ENCODE measurements at places on chromosomes 6 and 20.

GRCh38 chr6:148959008-148959407, 212.2 kb downstream of the UST start:
- peak; percentile 20 for DNase-seq

DNA sequence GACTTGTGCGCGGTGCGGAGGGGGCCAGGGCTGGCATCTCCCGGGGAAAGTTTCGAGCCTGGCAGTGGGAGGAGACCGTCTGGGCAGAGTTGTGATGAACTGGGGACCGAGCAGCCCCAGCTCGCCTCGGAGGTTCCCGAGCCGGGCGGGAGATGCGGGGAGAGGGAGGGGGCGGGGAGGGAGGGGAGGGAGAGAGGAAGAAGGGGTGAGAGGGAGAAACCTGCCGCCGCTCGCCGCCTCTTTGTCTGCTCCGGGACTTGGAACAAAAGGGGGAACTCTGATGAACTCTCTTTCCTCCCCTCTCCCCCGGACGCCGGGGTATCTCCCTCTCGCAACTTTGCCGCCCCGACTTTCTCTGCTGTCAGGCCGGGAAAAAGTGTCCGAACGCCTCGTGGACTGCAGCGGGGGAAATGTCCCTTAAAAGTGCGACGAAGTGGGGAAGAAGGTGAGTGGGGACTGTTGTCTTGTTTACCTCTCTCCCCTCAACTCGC, 72.7 kb downstream of the SOX4 start:
- no peak for DNase-seq

- peak; percentile 68 for DNase-seq
Measured at GRCh38 chr20:46013829-46014516, 5.3 kb downstream of the MMP9 start.

DNA sequence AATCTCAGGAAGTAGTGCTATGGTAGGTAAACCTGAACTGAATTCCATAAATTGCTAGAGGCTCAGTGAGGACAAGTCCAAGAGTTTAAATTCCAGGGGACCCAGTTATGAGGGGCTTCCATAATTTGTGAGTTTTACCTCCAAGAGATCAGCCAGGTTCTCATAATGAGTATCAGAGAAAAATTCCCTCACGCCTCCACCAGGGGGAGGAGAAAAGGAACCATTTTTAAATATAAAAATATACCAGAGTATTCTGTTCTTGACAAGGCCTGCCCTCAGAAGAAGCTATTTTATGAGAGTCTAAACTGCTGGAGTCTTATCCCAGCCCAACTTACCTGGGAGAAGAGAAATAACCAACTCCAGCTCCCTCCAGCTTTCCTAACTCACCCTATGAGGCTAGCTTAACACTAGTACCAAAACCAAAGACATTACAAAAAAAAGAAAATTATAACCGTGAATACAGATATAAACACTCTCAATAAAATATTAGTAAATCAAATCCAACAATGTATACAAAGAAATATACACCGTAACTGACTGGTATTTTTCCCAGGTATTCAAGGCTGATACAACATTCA, 158.7 kb downstream of the TFAP2A start:
- DNase-seq, result no peak

GRCh38 chr6:52216932-52217575, 27.2 kb downstream of the IL17F start:
- DNase-seq, result no peak

DNA sequence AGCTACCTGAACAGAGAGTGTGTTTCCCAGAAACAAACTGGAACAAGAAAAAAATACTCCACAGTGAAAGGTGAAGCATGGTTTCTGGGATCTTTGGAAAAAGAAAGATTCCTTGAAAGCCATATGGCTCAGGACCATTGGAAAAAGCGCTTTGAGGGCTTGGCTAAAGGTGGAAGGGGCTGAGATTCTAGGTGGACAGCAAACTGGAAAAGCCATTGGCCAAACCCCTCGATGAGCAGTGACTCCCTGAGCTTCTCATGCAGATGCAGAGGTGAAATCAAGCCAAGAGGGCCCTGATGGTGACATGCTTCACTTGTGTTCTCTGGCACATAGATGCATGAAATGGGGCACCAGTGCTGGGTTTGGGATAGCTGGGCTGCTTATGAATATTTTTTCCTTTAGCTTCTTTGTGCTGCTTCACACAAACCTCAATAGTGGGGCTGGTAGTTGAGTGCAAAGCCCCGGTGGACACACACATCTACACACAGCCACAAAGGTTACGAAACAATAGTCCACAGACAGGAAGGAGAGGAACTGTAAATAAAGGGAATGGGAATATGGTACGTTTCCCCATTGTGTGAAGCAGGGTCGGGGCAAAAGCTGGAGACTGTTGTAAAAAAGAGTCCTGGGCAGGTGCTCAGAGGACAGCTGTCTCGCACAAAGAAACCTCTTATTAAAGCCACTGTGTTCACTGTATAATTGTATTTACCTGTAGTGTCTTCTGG, 117.8 kb downstream of the FOXA2 start:
- no peak for DNase-seq

- no peak for DNase-seq
Measured at GRCh38 chr20:62742550-62742949, 33.9 kb downstream of the NTSR1 start.

- peak; percentile 75 for DNase-seq
Measured at GRCh38 chr6:124943658-124944057, 18.6 kb upstream of the RNF217 start.

- no peak for DNase-seq
Measured at GRCh38 chr6:166317261-166318212, 9.3 kb upstream of the PRR18 start.

DNA sequence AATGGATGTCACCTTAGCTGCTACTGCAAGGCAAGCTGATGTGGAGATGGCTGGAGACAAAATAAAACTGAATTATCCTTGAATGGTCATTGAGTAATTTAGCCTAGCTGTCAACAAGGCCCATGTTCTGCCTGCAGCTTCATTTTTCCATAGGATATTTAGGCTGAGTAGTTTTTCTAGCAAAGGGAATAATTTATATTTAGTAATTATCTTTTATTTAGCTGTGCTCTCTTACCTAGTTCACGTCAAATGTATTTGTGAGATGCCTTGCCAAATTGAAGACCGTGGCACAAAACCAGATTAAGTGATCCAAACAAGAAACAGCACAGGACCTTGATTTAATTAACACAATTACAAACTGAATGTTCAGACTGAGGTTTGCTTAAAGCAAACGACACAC, 77.4 kb upstream of the CEP162 start:
- DNase-seq, result no peak

- peak; percentile 62 for DNase-seq
Measured at GRCh38 chr6:95572098-95572497, 5.2 kb upstream of the MANEA start.

DNA sequence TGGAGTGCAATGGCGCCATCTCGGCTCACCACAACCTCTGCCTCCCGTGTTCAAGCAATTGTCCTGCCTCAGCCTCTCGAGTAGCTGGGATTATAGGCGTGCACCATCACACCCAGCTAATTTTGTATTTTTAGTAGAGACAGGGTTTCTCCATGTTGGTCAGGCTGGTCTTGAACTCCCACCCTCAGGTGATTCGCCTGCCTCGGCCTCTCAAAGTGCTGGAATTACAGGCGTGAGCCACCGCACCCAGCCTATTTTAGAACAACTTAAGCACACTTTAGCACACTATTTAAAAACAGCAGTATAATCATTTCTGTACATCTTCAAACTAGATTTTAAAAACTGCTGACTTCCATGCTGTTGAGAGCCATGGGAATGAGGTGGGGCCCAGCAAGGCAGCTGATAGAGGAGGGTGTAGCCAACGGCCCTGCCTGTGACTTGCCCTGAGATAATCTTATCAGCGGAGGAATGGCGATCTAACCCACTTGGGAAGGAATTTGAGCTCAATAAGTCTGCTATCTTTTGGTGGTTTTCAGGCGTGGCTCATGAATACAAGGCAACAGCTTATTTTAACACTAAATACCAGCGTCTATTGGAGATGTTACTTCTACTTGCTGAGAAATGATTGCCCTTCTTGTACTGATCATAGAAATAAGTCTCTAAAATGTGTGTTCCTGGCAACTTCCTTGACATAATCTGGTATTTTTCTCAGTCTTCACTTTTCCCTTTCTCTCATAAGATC, 12.1 kb downstream of the ZDHHC14 start:
- DNase-seq, result no peak

DNA sequence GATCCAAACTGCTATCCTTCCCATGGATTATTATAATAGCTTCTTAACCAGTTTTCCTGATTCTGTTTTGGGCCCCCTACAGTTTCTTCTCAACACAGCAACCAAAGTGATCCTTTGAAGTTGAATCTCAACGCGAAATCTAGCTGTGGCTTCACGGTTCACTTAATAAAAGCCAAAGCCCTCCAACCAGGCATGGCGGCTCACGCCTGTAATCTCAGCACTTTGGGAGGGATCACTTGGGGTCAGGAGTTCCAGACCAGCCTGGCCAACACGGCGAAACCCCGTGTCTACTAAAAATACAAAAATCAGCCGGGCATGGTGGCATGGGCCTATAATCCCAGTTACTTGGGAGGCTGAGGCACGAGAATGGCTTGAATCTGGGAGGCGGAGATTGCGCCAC, 3.3 kb downstream of the RMND1 start:
- no peak for DNase-seq

DNA sequence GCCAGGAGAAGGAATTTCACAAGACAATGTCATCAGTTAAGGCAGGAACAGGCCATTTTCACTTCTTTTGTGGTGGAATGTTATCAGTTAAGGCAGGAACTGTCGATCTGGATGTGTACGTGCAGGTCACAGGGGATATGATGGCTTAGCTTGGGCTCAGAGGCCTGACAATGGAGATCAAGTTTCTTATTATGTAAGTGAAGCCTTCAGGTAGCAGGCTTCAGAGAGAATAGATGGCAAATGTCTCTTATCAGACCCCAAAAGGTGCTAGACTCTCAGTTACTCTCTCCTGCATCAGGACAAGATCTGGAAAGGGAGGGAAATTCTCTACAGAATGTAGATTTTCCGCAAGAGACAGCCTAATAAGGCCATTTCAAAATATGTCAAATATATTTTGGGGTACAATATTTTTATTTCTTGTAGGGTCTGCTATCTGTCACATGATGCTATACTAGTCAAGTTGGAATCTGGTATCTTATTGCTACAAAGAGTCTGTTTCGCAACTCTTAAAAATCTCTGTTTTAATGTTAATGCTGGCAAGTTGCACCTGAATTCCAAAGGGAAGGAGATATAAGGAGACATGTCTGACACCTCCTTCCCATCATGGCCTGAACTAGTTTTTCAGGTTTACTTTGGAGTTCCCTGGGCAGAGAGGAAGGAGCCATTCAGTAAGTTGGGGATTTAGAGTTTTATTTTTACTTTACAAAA, 48.8 kb downstream of the TRDN start:
- peak; percentile 34 for DNase-seq

DNA sequence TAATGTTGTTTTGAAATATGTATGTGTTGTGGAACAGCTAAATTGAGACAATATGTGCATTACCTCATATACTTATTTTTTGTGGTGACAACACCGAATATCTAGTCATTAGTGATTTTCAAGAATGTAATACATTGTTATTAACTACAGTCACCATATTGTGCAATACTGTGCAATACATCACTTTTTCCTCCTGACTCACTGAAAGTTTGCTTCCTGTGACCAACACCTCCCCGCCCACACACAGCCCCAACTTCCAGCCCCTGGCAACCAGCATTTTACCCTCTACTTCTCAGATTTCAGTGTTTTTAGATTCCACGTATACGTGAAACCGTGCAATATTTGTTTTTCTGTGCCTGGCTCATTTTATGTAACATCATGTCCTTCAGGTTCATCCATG, 627.9 kb downstream of the PRKN start:
- DNase-seq, result peak; percentile 93

DNA sequence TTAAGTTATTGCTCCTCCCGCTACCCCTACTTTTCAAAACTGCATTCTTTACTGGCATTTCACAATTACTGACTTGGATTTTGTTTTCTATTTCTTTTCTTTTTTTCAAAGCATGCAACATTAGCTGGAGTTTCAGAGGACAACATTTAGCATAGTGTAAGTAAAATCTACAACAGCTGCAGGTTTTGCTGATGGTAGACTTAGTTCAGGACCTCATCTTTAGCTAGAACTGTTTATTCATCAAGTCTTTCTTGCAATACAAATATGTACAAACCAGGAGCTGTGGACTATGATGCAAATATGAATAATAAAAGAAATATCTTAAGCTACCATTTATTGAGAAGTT, 728 bp upstream of the CEP162 start:
- no peak for DNase-seq

- peak; percentile 85 for DNase-seq
Measured at GRCh38 chr6:150072201-150072600, 3.3 kb upstream of the ULBP3 start.

- no peak for DNase-seq
Measured at GRCh38 chr6:12265296-12265695, 24.9 kb upstream of the EDN1 start.

- peak; percentile 78 for DNase-seq
Measured at GRCh38 chr6:43509984-43510826, at the start of gene LRRC73. LRRC73 (minus strand) TSS chr6:43510346; CDS start chr6:43509785, 561 bp downstream.

- peak; percentile 66 for DNase-seq
Measured at GRCh38 chr20:37282556-37282955, 6.9 kb upstream of the MANBAL start.

DNA sequence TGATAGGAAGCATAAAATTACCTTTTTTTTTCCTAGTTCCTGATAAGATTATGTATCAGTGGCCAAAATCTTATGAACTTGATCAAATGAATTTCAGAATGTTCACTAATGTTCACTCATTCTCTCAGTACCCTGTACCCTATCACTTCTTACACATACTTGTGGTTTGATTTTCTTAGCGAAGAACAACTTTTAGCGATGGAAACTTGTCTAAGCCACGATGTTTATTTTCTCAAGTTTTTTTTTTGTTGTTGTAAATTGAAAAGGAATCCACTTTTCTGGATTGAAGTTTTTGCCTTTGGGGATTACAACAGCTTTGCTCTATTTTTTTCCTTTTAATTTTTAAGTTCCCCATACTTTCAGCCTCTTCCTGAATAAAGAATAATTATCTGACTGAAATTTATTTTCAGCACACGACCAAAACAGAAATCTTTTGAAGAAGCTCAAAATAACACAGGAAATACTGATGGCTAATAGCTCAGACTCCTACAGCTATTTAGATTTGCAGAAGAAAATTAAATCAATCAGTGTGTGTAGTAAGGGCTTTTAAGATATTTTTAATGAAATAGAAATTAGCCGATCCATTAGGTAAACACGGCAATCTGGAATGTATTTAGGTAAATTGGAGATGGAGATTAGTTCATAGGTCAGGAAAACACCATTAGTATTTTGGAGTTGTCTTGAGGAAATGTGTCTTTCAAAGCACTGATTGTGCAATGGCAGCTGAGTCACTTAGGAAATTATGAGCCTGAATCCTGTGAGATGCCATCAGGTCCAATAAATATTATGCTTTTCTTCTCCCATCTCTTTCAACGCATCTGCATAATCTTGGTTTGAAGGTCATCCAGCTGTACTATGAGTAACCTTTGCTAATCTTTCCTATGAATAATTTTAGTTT, 217.5 kb downstream of the GJA1 start:
- peak; percentile 85 for DNase-seq

GRCh38 chr6:167568407-167569024, 243.6 kb downstream of the TTLL2 start:
- no peak for DNase-seq

- no peak for DNase-seq
Measured at GRCh38 chr6:11040134-11040533, 4.0 kb downstream of the ELOVL2 start.

GRCh38 chr6:43435682-43436437, 8.5 kb downstream of the ABCC10 start:
- no peak for DNase-seq
